ENCODE measurements at places on chromosomes 13 and 19. TPM values are rescaled to one million over a fixed set of nuclear protein-coding genes. Genes with fewer than 3 reads are reported as not detected.

DNA sequence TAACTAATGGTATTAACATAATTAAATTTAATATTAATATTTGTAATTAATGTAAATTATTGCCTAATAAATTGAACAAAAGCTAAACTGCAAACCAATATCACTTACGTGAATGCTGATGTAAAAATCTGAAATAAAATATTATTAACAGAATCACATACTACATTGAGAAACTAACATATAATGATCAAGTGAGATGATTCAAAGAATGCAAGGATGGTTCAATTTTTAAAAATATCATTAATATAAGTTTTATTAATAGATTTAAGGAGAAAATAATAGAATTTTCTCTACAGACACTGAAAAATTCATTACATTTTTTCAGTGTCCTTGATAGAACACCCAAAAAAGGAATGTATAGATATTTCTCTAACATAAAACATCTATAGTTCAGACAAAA lies 23.5 kb upstream of the EBPL start:
- no peak for DNase-seq

GRCh38 chr13:80649274-80649673 lies 308.3 kb upstream of the SPRY2 start:
- DNase-seq, result no peak

- DNase-seq, result peak; percentile 75
These were observed 26.3 kb downstream of the DCAF15 start for GRCh38 chr19:13978351-13979243.

- DNase-seq, result no peak
These were observed 405.1 kb downstream of the DLEU7 start for GRCh38 chr13:50438351-50438750.

GRCh38 chr13:24233351-24233901 lies 72.9 kb downstream of the SPATA13 start:
- no peak for DNase-seq

- DNase-seq, result no peak
These were observed 67.8 kb downstream of the SUCLA2 start for GRCh38 chr13:47932950-47933923.

DNA sequence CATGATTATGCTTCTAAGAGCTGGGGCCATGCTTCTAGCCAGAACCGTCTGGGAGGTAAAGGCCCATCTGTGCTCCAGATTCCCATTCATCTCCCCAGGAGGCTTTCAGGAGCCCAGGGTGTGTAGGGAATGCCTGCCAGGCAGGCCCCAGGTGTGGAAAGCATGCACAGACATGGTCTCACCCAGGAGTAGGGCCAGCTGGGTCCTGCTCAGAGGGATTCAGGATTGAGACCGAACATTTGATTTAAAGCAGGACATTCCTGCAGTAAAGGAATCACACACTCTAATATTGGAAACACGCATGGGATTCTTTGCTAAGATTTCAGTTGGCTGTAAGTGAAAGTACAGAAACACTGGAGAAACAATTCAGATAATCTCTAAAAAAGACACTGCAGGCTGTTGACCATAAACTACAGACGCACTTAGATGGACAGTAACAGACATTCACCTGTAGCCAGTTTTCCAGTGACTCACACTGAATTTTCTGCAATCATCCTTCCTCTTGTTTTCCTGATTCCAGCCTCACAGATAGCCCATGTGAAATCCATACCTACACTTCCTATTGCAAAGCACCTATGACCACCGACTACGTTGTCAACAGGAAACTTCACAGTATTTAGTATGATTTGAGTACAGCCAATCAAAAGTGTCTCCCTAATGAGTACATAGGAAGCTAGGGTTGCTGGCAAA lies 257.8 kb downstream of the TBC1D4 start:
- DNase-seq, result no peak

GRCh38 chr19:50933640-50934039 lies 19.2 kb downstream of the KLK5 start:
- no peak for DNase-seq

DNA sequence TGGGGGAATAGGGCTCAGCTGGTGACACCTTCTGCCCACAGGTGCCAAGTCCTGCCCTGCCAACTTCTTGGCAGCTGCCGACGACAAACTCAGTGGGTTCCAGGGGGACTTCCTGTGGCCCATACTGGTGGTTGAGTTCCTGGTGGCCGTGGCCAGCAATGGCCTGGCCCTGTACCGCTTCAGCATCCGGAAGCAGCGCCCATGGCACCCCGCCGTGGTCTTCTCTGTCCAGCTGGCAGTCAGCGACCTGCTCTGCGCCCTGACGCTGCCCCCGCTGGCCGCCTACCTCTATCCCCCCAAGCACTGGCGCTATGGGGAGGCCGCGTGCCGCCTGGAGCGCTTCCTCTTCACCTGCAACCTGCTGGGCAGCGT lies 2.1 kb downstream of the P2RY11 start:
- no peak for DNase-seq

Gene PSG3
- total RNA-seq, result not detected

Gene PSMD8
- total RNA-seq, result 128 TPM

All from progenitor cell of endocrine pancreas (in vitro differentiated cells).